ENCODE measurements at places on chromosomes 3 and 15. TPM values are rescaled to one million over a fixed set of nuclear protein-coding genes. Genes with fewer than 3 reads are reported as not detected.

GRCh38 chr3:6671363-6671762 lies 189.6 kb upstream of the GRM7 start:
- DNase-seq, result no peak

DNA sequence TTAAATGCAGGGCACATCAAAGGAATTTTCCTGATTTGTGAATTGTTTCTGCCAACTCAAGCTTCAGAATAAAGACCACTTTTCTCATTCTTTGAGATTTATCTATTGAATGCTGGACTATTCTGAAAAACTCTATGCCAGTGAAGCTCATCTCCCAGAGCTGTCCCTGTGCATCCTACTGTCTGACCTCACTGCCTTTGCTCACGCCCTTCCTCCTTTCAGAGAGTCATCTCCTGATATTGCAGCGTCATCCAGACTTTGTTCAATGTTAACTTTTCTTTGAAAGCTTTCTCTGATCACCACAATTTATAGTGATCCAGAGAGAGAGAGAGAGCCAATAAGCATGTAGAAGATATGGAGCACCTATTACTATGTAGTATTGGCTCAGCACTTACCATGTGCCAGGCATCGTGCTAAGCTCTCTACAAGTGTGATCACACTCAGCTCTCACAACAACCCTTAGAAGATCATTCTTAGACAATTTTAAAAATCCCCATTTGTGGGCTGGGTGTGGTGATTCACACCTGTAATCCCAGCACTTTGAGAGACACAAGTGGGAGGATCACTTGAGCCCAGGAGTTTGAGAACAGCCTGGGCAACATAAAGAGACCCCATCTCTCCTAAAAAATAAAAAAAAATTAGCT lies 30.2 kb upstream of the TLE3 start:
- no peak for DNase-seq

DNA sequence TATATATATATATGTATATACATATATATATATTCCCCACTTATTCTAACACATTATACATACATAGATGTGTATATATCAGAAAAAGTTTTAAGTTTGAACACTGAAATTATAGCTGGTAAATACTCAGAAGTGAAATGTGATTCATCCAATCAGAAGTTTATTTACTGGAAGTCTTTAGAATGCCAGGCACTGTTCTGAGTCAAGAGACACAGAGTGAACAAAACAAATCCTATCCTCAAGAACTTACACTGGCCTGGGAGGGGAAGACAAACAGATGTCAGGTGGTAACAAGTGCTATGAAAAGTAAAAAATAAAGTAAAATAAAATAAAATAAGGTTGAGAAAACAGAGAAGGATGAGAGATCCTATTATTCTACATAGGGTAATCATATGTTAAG lies 13.4 kb downstream of the DHX36 start:
- no peak for DNase-seq

GRCh38 chr15:31005660-31006059 lies 14.2 kb upstream of the MTMR10 start:
- no peak for DNase-seq

- DNase-seq, result no peak
Measured at GRCh38 chr3:30604093-30604492, 2.3 kb upstream of the TGFBR2 start.

GPR62 gene
- 0.41 TPM for total RNA-seq

DNA sequence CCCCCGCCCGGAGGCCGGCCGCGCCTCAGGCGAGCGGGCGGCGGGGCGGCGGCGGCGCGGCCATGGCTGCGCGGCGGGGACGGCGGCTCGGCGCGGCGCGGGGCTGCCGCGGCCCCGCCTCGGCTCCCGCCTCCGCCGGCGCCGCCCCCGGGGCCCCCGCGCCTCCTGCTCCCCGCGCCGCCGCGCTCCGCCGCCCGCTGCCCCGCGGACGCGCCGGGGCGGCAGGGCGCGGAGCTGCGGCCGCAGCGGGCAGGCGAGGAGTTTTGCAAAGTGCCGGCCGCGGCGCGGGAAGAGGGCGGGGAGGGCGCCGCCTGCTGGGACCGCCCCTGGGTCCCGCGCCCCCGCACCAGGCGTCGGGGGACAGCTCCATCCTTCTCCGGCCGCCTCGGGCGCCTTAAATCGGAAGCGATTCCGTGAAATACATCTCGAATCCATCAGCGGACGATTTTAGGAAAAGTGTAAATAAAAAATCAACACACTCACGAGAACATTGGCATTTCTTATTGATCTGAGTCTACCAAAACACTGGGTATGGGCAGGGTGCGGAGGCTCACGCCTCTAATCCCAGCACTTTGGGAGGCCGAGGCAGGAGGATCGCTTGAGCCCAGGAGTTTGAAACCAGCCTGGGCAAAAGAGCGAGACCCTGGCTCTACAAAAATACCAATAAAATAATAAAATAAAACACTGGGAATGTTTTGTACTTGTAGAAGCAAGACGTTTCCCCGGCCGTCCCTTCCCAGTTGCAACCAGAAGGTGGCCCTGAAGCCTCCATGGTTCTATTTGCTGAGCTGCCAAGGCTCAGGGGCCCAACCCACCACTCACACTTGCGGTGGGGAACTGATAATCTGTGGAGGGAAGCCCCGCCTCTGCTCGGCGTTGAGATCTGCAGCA lies 136.9 kb downstream of the NUP210 start:
- peak; percentile 39 for DNase-seq

DNA sequence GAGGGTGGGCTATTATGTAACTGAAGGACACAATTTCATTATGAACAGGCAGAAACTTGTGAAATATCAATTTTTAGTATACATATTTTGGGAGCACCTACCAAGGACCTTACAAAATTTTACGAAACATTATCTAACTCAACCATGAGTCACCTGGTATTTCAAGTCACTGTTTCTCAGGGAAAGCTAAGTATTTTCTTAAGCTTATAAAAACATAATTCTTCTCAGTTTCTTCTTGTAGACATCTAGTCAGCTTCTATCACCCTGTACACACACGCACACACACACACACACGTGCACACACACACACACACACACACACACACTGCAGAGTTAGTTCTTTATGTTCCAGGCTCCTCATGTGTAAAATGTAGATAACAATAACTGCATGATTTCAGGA lies 658.3 kb downstream of the TUSC7 start:
- DNase-seq, result no peak

Data from tongue (tissue), 3 donors.